ENCODE measurements at places on chromosomes 13 and 19.

DNA sequence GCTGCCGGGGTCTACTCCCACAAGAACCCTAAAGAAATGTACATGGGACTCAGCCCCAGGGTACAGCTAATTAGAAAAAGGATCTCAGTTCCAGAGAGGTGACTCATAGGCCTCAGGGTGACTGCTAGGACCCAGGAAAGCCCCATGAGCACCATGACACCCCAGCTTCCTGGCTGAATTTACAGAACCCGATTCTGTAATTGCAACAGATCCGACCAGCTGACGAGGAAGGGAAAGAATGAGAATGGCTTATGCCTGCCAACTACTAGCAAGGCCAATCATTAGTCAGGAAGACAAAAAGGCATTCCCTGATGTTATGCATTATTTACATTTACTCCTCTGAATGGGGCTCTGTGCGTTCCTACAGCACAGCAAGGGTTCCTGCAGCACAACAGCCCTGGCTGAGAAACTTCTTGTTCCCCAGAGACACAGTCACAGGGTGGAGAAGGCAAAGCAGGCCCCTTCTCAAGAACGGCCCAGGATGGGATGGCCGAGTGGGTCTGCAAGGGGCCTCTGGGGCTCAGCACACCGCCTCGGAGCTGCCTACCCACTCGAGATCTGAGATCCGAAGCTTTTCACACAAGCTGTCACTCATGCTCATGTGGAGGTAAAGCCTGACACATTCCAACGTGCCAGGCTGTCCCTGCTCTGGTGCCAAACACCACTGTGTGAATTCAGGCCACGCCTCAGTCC, 27.2 kb downstream of the PBX4 start:
- no peak for DNase-seq

DNA sequence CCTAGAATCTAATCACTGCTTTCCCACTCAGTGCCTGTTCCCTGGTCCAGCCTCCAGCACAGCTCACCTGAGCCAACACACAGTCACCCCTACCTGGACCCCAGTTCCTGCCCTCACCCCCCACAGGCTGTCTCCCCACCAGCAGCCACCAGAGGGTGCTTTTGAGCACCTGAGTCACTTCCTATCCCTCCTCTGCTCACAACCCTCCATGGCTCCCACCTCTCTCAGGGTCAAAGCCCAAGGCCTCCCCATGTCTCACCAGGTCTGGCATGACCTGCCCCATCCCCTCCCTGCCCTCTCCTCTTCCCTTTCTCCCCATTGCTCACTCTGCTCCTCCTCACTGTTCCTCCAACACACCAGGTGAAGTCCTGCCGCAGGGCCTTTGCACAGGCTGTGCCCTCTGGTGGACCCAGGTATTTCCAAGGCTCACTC, 7.1 kb upstream of the DPP9 start:
- peak; percentile 86 for DNase-seq

- no peak for DNase-seq
Measured at GRCh38 chr13:109694972-109695371, 91.4 kb downstream of the IRS2 start.

DNA sequence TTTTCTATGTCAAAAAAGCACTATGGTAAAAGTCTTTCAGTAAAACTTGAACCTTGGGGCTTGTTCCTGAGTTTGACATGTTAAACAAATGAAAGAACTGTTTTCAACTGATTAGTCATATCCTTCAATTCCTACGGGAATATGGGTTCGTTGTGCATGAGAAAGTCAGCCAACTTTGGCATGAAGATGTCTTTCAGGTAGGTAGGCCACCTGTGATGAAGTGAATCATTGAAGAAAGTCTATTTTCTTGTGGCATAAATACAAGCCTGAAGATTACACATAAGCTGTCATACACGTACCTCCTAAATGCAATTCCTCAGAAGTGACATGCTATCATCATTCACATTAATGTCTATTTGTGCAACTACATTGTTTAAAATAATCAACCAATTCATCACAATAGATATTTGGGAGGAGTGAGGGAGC, 513.0 kb downstream of the IRS2 start:
- DNase-seq, result peak; percentile 55

DNA sequence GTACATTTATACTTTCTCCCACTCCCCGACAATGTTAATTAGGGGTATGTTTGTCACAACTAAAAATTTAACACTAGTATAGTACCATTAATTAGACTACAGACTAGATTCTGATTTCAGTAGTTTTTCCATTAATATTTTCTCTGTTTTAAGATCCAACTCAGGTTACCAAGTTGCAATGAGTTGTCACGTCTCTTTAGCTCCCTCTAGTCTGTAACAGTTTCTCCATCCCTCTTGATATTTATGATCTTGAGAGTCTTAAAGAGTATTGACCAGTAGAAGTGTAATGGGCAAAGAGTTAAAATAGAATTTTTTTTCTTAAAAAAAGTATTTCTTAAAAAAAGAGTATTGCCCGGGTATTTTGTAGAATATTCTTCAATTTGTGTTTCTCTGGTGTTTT, 598.1 kb downstream of the TBC1D4 start:
- DNase-seq, result no peak

GRCh38 chr19:1512671-1513498, at the start of gene ADAMTSL5:
TSS of gene ADAMTSL5 (minus strand) at chr19:1513019. CDS start at chr19:1510943, 2,076 bp downstream.
- DNase-seq, result peak; percentile 83

GRCh38 chr19:33175886-33176669, 18.1 kb upstream of the LRP3 start:
- peak; percentile 52 for DNase-seq

DNA sequence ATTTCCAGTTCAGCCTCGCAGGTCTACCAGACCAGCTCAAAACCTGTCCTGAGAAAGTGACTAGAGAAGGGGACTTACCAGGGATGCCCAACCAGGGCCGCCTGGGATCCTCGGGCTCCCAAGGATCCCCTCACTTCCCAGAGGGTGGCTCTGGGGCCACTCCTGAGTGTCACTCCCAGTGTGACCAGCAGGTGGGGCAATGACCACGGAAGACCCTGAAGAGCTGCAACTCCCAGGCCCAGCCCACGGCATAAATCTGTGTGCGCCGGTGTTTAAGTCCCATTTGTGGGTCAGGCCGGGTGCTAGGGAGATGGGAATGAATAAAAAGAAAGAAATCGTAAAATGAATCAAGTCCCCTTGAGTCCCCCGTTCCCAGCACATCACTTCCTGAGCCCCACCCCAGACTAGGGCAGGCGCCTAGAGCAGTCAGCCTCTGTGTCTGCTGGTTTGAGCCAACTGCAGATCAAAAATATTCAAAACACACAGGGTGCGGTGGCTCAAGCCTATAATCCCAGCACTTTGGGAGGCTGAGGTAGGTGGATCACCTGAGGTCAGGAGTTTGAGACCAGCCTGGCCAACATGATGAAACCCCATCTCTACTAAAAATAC, 10.7 kb downstream of the PTGIR start:
- peak; percentile 89 for DNase-seq

DNA sequence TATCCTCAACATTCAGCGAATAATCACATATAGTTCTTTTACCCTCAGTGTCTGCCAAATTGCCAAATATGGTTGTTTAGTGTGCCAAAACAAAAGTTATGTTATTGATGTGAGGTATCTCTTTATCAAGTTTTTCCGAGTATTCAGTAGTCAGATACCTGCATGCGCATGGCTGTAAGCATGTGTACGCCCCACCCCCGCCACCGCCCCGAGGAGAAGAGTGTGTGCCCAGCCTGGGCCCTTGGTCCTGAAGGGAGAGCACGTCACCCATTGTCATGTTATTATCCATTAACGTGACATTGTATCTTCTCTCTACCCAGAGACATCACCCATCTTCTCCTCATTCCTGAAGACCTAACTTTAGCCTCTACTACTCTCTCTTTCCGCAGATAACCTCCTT, 147.0 kb downstream of the SHISA2 start:
- no peak for DNase-seq

DNA sequence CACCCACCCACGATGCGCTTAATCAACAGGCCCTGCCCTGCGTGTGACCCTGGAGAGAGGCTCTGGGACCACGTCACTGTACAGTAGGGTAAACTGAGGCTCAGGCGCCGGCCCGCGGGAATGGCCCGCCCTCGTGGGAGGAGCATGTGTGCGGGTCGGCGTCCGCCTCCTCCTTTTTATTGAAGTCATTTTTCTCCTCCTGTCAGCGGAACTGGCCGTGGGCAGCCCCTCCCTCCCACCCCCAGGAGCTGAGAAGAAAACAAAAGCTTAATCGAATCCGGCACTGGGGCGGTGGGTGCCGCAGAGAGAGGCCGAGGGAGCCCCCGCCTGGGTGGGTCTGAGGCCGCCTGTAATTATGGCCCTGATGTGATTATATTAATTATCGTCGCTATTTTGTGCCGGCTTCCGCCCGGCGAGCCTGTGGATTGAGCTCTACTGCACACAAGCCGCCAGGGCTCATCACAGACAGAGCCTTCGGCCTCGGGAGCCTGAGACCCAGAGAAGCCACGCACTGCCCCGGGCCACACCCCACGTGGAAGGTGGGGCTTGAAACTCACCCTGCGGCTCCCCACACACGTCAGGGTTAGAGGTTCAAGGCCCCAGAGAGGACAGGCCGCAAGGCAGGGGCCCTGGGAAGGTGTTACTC, 7.0 kb downstream of the C2CD4C start:
- no peak for DNase-seq

- no peak for DNase-seq
Measured at GRCh38 chr13:31764556-31764955, 25.2 kb downstream of the RXFP2 start.

DNA sequence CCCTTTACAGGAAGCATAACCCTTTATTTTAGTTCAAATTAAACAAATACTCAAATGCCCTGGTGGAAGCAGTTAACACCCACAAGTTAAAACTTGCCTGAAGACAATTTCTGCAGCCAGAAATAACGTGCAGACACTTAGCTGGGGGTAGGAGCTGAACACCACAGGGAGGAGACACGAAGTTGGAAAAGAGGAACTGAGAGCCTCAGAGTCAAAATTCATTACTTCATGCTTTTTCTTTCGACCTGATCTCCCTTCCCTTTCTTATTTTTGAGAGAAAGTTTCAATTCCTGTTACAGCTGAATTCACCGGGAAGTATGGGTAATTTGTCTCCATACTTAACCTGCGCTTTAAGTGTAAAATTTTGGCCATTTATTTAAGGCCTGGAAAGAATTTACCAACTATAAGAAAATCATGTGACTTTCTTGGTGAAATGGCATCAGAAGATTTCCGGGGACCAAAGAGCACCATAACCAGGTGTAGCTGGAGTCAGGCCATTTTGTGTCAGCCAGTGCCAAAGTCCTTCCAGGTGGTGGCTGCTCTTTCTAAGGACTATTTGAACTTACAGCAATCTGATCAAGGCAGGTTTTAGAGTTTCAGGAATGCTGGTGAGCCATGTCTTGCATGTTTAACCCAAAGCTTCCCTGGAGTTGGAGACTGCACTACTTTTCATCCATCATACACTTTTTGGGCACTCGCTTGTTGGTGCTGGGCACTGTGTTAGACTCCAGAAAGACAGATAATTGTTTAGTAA, 46.5 kb upstream of the RCBTB2 start:
- peak; percentile 95 for DNase-seq

DNA sequence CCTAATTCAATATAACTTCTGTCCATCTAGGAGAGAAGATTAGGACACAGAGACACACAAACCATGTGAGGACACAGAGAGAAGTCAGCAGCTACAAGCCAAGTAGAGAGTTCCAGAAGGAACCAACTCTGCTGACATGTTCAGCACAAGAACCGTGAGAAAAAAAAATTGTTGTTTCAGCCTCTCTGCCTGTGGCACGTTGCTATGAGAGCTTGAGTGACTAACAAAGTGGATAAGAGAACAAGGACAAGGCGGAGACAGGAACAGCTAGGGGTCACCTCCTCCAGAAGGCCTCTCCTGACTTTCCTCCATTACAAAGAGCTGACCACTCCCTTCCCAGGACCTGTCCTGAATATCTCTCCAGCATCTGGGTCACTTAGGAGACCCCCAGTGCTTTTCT, 5.6 kb upstream of the SIGLEC12 start:
- no peak for DNase-seq

DNA sequence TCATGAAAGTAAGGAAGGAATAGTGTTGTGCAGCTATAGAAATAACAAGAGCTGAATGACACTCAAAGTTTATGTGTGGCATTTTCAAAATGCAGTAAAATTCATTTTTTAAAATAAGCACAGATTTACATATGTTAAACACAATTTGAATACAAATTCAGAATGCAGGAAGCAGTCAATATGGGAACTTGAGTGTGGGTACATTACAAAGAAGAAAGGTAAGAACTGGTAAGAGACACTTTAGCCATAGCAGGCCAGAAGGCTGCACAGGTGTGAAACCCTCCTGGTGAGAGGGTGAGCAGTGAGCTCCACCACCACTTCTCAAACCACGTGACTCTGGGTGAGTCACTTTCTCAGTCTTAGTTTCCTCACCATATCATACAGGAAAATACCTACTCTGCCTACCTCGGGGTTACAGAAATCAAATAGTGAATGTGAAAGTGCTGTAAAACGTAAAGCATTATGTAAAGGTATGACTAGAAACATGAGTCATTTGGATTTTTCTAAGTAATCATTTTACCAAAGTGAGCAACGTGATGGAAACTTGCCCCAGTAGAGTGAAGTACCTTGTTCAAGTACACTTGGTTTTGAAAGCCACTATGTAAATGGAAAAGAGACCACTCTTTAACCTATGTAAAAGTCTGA, 40.5 kb downstream of the USP12 start:
- no peak for DNase-seq

DNA sequence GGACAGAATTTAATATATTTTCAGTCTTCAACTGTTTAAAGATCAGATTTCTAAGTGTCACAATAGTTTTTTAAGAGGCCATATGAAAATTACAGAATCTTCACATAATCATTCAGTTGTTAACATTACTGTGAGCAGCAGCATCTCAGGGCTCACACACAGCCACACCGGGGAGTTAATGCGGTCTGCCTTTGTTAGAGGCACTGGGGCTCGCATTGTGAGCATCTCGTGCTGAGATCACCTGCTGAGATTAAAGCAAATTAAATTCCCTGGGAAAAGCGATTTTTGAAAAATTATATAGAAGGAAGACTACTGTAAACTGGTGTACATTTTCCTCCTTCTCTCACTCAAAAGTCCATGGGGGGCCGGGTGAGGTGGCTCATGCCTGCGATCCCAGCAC, 16.6 kb downstream of the GPR12 start:
- no peak for DNase-seq

- no peak for DNase-seq
Measured at GRCh38 chr19:36805364-36805763, 32.8 kb upstream of the ZNF850 start.

DNA sequence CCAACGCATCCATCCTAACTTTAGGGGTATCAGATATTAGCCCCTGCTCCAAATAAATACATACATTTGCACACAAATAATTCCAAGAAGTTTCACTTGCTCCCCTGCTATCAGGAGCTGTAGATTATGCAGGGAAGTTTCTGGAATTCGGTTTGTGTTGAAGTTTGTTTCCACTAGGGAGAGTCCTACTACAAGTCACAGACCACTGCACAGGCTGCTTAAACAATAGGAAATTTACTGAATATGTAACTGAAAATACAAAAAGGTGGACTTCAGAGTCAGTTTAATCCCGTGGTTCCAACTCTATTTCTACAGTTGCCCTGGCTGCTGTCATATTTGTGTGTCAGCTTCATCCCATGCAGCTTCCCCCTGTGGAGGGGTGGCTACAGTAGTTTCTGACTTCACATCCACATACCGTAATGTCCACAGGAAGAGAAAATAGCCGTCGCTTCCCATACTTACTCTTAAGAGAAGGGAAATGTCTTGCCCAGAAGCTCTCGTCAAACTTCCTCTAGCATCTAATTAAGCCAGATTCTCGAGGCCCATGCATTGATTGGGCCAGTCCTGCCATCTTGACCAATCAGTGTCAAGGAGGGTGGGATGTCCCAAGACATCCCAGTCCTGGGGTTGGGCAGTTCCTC, 286.6 kb downstream of the COG6 start:
- DNase-seq, result peak; percentile 46

- no peak for DNase-seq
Measured at GRCh38 chr19:1627194-1627593, 21.9 kb upstream of the UQCR11 start.
